Forelimb muscle (tissue), 1 donor: ENCODE measurements at places on chromosomes 4 and X. TPM values are rescaled to one million over a fixed set of nuclear protein-coding genes. Genes with fewer than 3 reads are reported as not detected.

DNA sequence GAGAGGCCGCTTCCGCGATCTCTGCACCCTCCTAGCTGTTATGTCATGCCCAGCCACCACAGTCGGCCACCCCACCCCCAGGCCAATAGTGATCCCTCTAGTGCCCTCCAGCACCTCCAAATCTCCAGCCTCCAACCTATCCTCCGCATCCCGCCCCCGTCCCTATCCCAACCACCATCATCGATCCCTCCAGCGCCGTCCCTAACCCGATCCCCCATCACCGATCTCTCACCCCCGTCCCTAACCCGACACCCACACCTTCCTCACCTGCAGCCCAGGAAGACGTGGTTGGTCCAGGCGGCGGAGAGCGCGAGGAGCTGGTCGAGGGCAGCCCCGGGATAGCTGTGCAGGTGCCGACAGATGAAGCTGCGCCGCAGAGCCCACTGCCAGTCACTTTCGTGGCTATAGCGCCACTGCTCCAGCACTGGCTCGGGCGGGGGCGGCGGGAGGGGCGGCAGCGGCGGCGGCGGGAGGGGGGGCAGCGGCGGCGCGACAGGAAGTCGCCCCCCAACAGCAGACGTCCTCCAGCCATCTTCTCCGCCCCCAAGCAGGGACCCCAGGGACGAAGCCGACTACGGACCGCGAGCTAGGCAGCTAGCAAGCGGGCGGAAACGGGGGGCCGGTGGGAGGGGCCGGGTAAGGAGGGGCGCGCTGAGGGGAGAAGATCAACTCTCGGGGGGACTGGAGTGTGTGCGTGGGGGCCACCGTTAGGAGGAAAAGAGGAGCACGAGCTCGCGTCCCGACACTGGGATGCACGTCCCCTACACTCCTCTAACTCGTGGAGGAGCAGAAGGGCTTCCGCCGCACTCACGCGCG, 552 bp downstream of the NKRF start:
- no peak for DNase-seq

COX7B2 gene
- not detected for polyA plus RNA-seq

DNA sequence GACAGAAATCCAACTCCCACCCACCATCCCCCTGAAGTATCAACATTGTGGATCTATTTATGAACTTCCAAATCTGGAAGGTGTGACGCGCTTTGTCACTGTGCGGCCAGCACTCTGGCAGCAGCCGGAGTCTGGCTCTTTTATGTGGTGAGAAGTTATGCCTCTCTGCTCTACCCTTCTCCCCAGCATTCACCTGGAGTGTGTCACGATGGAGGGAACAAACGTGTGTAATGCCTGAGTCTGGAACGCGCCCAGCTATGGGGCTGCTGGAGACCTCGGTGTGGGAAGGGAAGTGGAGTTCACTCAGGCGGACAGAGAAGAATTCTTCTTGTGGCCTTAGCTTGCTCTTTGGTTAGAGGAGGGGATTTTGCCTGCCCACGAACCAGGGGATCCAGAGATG, 222.1 kb upstream of the RPL34 start:
- no peak for DNase-seq

JADE3 gene
- polyA plus RNA-seq: 4.3 TPM

- DNase-seq: no peak
Observed at GRCh38 chr4:111450867-111451266, 694.4 kb upstream of the FAM241A start.

GRCh38 chr4:133062851-133063250, 86.2 kb upstream of the PCDH10 start:
- DNase-seq: no peak

CXCL1 gene
- not detected for polyA plus RNA-seq

- no peak for DNase-seq
Observed at GRCh38 chrX:1912193-1912592, 297.3 kb downstream of the ASMT start.
